Astrocyte (in vitro differentiated cells and primary cell): ENCODE measurements at places on chromosomes 4 and X. TPM values are rescaled to one million over a fixed set of nuclear protein-coding genes. Genes with fewer than 3 reads are reported as not detected.

DNA sequence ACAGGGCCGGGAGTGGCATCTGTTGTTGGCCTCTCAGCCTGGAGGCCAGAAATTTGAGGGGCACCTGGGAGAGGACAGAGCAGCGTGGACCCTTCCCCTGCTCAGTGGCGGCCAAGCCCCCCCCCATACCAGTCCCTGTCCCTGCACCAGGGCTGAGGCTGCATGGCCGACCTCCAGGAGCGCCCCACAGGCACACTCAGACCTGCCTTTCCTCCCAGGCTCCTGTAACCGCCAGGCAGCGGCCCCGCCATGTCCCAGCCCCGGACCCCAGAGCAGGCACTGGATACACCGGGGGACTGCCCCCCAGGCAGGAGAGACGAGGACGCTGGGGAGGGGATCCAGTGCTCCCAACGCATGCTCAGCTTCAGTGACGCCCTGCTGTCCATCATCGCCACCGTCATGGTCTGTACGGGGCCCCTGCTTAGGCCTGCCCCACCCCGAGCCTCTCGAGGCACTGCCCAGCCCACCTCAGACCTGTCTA lies 15.3 kb downstream of the TMEM175 start:
- DNase-seq = no peak

- no peak for DNase-seq
Measured at GRCh38 chrX:37817176-37817575, 30.2 kb downstream of the DYNLT3 start.

- DNase-seq = no peak
Measured at GRCh38 chr4:52407545-52407944, 251.6 kb downstream of the USP46 start.

DNA sequence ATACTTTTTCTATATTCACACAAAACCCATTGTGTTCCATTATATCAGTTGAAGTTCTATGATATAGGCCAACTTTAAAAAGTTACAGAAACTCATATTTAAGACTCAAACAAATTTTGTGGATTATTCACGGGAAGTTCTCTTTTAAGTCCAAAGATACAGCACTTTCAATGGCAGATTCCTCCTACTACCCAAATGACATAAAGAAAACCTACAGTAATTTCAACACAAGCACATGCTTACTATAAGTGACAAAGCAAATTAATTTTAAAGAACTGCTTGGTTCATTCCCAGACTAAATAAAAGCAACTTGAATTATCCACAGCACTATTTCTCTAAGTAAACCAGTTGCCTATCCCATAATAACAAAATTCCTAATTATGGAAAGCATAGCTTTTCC lies 4.1 kb downstream of the PPA2 start:
- no peak for DNase-seq

- DNase-seq = peak; percentile 18
Measured at GRCh38 chrX:40462795-40463194, 118.0 kb upstream of the ATP6AP2 start.

GRCh38 chr4:145179281-145179860 lies 1.0 kb downstream of the OTUD4 start:
- peak; percentile 42 for DNase-seq

DNA sequence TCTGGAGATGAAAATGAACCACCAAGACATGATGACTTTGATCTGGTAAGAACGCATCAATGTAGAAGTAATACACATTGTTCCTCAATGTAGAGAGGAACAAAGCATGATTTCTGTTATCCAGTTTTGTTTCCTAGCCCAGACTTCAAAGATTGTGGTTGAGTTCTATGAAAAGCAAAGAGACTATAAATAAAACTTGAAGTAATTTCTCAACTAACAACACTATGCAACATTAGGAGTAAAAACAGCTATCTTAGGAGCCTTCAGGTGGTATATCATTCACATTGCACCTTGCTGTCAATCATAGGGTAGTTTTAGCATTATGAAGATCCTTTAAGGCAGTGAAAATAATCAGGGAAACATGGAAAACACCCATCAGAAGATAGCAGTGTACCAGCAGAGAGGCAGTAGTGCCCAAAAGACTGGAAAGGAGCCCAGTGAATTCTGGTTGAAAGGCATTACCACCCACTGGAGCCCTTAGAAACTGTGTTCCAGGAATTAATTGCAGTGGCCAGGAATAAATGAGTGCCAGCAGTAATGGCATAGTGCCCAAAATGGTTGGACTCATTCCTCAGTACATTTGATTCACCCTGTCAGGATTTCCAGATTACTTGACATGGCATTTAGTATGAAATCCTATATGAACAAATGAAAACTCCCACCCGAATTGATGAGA lies 300.7 kb upstream of the CXXC4 start:
- no peak for DNase-seq

DNA sequence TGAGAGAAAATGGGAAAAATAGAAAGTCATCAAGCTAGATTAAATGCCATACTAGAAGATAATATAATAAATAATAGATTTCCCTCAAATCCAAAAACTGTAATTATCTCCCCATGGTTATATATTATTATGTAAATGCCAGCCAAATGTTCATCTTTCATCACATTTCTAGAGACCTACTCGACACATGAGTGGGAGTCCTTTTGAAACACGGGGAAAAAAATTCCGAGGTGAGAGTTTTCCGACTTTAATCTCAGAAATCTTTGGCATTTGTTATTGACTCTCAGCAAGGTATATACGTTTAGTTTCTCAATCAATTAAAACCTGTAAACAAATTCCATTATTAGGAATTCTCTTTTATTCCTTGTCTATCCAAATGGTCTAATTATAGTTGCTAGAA lies 465.4 kb upstream of the SMIM31 start:
- no peak for DNase-seq

GRCh38 chr4:138790706-138791340 lies 224.8 kb upstream of the NOCT start:
- no peak for DNase-seq

- DNase-seq = no peak
Measured at GRCh38 chrX:74304016-74304415, at the start of gene ZCCHC13. ZCCHC13 (plus strand) TSS chrX:74304180; CDS start chrX:74304267, 87 bp downstream.

GRCh38 chr4:58360354-58361133 lies 1250.4 kb upstream of the IGFBP7 start:
- DNase-seq = no peak

- DNase-seq = no peak
Measured at GRCh38 chrX:105226499-105226898, 6.0 kb upstream of the TEX13A start.

GRCh38 chr4:155403886-155404285 lies 27.1 kb upstream of the MAP9 start:
- peak; percentile 39 for DNase-seq

DNA sequence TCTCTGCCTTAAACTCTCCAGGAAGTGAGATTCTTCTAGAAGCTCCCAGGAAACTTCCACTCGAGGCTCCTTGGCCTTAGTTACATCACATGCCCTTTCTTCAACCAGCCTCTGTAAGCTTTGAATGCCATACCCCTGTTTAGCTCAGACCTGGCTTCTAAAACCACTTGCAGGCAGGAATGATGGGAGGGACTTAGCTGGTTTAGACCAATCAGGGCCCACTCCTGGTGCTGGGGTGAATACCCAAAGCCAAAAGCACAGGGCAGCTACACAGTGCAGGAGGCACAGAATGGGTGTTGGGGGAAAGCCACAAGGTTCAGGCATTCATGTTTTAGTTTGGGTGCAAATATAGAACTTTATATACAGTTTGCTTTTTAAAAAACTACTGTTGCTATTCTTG lies 296.2 kb downstream of the FRMPD4 start:
- no peak for DNase-seq

DNA sequence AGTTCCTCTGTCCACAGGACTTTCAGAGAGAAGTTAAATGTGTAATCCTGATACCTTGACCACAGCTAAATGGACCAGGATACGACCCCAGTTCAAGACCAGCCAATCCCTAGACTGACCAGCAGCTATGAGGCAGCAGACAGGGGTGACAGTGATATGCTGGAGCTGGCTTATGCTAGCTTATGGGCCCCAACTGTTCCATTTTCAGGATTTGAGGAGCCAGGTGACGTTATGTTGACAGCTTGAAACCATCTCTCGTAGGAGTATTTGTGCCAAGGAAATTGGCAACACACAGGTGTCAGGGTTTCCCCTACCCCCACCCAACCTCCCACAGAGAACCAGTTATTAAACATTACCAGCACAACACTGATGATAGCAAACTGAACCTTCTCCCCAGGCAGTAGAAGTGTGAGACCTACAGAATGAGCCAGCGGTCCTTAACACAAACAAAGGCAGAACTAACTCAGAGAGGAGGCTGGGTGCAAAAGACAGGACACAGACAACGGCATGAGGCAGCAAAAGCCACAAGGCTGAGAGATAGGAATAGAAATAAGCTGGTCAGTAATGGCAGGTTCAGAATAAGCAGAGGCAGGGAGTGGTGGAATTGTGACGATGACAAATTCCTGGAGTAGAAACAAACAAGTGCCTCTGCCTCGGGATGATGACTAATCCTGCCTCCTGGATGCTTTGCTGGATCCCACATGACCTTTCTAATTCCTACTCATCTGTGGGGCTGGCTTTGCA lies 85.6 kb upstream of the CPEB2 start:
- peak; percentile 83 for DNase-seq

DNA sequence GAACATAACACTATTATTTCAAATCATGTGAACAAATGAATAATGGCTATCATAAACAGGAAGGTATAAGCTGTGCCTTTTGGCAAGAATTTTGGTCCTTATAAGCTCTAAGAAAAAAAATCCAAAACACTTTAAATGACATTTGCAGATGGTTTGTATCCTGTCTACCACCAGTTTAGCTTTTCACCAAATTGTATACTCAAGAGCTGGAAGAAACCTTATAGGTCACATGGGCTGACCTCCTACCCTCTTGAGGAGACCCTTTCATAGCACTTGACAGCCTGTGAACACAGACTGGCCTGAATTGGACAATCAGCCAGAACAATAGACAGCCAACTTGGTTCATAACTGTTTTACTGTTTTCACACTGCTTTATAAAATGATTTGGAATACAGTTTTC lies 24.3 kb downstream of the USP26 start:
- DNase-seq = no peak

DNA sequence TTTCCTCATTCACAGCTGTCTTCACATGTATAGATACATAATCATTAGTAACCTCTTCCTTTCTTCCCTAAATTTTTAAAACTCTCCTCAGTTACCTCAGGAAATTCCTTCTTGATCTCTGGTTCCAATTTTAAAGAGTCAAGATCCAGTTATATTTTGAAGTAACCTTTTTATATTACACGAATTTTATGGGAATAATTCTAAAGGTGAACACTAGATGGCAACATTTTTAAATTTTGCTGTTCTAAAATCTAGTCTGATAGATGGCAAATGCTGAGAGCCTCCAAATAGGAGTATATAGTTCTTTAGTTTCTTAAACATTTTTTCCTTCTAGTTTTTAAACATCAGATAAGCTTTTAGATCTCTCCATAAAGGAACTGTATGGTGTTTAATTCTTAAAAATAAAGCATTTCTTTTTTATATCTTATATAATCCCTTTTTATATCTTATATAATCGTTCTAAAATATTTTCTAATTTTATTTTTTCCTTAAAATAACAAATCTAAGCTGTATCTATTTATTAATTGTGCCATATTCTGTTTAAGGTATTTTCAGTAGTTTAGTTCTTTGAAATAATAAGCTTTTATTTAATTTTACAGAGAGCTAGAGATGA lies 37.9 kb upstream of the PAPSS1 start:
- DNase-seq = peak; percentile 11

DNA sequence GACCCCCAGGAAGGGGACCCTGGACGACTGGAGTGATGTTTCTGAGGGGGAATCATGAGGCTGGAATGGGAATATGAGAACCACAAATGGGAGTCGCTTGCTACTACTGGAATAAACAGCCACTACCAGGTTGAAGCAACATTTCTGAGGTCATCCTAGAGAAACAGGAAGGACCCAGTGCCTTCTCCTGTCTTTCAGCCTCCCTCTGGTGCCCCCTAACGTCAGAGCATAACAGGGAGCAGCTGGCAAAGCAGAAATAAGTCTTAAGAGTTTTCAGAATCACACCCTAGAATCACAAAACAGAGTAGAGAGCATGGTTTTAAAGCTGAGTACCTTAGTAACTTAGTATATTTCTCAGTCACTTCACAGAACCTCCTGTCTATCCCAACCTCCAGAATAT lies 347.8 kb upstream of the PITX2 start:
- DNase-seq = peak; percentile 5

ARMCX2 gene
- total RNA-seq = 96.5 and 112 TPM in 2 replicates

HSFX3 gene
- not detected in 2 replicates for total RNA-seq

TLR6 gene
- 3.1 and 3.8 TPM in 2 replicates for total RNA-seq

MSANTD1 gene
- 1.4 and 1.6 TPM in 2 replicates for total RNA-seq
